ENCODE measurements at places on chromosomes 11 and 22.
A peak's percentile ranks its signal among the peaks of the same experiment; 100 is the strongest.

DNA sequence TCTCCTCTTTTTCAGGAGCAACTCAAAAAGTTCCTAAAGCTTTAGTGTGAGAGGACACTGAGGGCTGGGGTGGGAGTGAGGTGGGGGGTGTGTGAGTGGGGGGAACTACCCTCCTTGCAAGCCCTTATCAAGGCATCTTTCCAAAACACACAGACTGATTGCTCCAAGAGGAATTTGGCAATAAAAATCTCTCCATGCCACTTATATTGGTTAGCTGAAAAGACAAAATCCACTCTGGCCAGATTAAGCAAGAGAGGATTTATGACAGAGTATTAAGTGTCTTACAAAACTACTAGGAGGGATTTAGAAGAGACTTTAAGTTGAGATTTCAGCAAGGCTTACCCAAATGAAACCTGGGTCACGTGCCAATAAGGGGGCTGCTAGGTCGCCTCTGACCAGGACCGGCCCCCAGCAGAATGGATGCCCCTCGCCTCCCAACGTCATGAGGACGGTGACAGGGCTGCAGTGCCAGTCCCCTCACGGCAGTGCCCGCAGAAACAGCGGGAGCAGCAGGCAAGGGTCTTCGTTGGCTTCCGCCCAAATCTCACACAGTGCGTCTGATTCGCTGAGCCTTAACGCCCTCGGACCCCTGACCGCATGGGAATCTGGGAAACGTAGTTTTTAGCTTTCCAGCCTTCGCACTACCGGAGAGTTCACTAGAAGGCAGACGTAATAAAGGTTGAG lies 22.1 kb upstream of the CTR9 start:
- no peak for DNase-seq

DNA sequence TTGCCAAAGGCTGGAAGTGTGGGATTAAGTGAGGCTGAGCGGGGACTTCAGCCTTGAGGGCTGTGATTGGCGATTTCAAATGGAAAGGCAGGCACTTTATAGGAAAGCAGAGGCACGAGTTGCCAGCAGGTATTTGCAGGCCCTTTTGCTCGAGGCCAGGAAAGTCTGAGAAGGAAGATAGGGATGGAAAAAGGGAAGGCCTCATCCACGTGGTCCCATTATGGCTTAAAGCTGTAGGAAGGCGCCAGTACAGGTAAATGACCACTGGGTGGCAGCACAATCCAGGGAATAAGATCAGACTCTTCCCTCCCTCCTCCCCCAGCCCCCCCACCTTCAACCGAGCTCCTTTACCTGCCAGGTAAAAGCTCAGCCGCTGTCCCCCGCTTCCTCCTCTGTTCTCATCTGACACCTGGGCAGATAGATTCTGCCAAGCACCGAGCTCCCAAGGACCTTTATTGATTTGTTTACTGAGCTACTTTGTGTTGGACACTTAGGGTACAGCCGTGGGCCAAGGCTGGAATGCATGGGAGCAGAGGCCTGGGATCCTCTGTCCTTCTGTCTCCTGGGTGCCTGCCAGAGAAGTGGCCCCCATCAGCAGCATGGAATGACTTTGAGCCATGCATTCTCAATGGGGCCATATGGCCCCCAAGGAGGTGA lies 7.5 kb downstream of the P2RX3 start:
- DNase-seq = peak; percentile 76

- DNase-seq = no peak
These were observed 235.7 kb upstream of the CADM1 start for GRCh38 chr11:115739878-115740277.

- DNase-seq = no peak
These were observed 13.7 kb downstream of the ZBTB16 start for GRCh38 chr11:114073007-114073827.
